ENCODE measurements at places on chromosomes 1 and 21.

- DNase-seq = no peak
Observed at GRCh38 chr1:198491028-198491427, 49.5 kb downstream of the ATP6V1G3 start.

- no peak for DNase-seq
Observed at GRCh38 chr1:201394591-201394990, 4.5 kb downstream of the LAD1 start.

DNA sequence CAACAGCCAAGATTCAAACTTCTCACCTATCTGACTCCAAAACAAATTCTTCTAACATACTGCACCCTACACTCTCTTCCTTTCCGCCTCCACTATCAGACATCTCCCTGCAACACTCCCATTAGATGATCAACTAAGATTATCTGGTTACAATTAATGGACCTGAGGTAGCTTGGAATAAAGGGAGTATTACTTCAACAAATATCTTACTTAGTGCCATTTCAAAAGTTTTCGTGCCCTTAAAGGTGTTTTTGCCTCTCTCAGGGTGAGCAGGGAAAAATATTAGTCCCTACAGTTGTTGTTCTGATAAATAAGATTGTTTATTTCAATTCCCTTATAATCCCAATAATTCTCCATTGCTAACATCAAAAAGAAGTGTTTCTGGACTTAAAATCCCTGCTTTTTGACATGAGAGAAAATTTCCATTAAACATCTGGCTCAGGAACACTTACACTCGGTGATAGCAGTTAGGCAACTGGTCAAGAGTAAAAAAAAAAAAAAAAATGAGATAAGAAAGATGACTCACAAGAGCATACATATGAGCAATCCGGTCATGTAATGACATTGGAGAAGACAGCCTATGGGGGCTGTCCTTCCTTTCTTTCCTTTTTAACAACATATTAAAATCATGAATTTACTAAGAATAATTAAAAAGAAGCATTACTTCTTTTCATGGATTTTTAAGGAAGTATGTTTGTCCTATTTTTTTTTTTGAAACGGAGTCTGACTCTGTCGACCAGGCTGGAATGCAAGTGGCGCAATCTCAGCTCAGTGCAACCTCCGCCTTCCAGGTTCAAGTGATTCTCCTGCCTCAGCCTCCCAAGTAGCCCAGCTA is 7.6 kb downstream of the RSBN1 start:
- no peak for DNase-seq

DNA sequence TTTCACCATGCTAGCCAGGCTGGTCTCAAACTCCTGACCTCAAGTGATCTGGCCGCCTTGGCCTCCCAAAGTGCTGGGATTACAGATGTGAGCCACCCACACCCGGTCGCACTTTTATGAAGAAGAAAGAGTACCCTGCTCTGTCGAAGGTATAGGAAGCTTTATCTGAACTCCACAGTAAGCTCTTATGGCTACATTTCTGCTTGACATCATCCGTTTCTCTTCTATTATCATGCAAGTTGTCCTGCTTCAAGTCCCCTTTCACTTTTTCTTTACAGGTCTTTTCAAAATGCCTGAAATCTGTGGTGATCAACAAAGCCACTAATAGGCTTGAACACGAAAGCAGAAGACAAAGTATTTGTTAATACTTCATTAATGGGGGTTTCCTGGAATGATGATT is 4.0 kb downstream of the RPE65 start:
- DNase-seq = no peak

- no peak for DNase-seq
Observed at GRCh38 chr1:10104834-10105233, 72.1 kb downstream of the UBE4B start.

DNA sequence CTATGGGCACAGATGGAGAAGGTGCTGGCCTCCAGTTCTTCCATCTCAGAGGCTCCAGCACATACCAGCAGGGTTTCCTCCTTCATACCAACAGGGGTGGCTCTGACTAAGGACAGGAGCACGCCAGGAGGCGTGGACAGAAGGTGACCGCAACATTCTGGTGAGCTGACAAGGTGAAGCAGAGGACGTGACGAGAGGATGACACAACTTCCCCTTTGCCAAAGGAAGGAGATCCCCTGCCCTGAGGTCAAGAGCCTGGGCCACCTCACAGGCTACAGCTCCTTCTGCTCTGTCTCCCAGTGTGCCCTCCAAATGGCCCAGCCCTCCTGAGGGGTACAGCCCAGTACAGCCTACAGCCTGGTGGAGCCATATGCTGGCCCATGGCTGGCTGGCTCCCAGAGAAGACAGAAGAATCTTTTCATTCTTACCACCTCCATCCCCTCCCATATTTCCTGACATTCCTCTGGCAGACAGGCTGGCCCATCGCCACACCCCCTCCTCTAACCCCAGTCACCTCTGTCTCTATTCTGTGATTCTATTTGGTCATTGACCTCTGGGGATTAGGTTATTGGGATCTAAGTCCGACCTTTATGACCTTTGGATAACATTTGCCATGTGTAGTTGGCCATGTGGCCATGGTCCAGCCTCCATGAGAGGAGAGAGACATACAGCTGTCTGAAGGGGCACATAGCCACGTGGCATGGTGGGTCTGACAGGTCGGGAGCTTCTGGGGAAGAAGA is 5.1 kb upstream of the LAMB3 start:
- DNase-seq = no peak

DNA sequence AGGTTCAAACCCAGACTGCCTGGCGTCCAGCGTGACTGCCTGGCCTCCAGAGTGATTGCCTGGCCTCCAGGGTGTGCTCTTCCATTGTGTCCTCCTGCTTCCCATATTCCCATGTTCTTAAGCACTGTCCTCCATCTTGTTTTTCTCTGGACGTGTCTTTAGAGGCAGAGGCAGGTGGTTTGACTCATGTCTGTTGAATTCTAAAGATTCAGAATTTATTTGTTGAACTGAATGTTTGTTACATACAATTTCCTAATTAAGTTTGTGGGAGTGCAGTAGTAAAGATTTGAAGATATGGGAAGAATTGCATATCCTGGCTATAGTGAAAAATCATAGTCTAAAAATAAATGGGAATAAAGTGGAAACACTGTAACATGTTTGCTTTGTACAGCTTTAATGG is 18.3 kb downstream of the ST6GALNAC3 start:
- DNase-seq = no peak

DNA sequence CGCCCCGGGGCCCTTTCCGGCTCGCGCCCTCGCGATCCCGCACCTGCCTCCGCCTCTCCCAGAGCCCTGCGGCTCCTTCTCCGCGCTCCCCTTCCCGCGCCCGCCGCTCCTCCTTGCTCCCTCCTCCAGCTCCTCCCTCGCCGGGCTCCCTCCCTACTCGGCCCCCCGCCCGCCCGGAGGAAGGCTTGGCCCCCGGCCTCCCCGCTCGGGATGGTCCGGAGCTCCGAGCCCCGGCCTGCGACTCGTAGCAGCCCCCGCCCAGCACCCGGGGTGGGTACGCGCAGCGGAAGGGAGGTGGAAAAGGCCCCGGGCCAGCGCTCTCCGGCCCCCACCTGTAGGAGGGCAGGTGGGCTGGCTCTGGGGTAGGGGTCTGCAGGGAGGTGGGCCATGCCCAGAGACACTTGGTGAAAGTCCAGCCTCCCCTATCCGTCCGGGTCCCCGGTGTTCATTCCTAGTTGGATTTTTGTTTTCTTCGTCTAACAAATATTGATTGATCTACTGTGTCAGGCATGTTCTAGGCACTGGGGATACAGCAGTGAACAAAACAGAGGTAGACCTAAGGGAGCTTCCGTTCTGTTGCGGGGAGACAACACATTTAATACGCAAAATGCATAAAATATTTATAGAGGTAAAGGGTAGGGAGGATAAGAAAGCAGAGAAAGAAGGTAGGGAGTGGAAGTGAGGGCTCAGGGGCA is at the start of gene HTR1D:
Gene HTR1D (minus strand): TSS at position 82 of the 695 bp plus-strand sequence. CDS start 23,283 bp downstream, outside the sequence.
- no peak for DNase-seq

DNA sequence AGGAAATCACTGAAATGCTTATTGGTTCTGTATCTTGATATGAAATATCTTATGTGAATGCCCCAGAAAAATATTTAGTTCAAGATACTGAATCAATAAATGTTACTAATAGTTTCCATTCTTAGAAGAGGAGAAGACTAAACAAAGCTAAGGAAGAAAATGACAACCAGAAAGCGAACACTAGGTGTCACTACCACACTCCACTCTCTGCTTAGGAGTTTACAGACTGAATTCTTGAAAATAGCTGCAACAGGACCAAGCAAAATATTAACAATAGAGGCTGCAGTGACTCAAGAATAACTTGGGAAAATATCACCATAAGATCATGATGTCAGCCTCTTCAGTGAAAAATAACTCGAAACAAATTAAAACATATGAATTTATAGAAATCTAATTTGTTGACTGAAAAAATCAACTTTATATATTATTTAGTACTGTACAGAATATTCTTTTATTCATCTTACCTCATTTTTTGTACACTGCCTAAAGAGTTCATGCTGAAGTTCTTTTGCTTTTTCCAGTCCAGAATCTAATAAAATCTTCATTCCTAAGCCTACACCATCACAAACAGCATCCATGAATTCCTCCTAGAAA is 61.6 kb downstream of the KIF14 start:
- no peak for DNase-seq

GRCh38 chr21:42120903-42121535 is 49.9 kb downstream of the UMODL1 start:
- no peak for DNase-seq

DNA sequence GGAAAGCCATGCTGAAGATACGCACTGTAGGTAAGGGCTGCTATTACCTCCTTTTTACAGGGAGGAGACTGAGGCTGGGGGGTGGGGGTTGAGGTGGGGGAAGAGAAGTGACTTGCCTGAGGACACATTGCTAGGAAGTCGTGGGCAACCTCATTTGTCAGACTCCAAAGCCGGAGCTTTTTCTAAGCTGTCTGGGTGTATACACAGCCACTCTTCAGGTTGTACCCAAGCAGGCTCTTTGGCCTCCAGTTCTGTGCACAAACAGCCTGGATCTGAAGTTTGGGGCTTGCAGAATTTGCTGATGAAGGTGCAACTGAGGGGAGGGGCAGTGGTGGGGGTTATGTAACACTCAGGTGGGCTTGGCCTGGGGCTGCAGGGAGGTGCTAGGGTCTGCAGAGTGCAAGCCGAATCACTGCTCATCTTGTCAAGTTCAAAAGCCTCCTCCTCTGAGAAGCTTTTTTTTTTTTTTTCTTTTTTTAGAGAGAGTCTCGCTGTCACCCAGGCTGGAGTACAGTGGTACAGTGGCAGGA is 16.9 kb downstream of the TINAGL1 start:
- DNase-seq = no peak

- no peak for DNase-seq
Observed at GRCh38 chr1:154360288-154360687, 35.0 kb downstream of the ATP8B2 start.

GRCh38 chr1:66552287-66552686 is 18.3 kb downstream of the SGIP1 start:
- DNase-seq = no peak

- no peak for DNase-seq
Observed at GRCh38 chr21:44535963-44536362, 4.0 kb downstream of the KRTAP10-1 start.

GRCh38 chr1:76237211-76237610 is 162.7 kb downstream of the ST6GALNAC3 start:
- no peak for DNase-seq

DNA sequence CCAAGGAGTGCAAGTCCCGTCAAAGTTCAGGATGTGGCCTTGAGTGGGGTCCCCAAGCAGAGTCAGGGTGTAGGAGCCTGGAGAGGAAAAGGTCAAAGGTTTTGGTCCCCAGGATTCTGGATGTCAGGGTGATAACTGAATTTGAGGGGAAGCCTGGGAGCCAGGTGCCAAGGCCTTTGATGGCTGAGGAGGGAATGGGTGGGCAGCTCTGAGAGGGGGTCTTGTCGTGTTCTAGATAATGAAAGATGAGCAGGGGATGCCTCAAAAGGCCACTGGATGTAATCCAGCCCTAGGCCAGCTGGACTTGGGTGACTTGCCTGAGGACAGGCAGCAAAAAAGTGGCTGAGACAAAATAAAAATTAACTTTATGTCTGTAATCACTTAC is 27.5 kb upstream of the KCNA2 start:
- no peak for DNase-seq

DNA sequence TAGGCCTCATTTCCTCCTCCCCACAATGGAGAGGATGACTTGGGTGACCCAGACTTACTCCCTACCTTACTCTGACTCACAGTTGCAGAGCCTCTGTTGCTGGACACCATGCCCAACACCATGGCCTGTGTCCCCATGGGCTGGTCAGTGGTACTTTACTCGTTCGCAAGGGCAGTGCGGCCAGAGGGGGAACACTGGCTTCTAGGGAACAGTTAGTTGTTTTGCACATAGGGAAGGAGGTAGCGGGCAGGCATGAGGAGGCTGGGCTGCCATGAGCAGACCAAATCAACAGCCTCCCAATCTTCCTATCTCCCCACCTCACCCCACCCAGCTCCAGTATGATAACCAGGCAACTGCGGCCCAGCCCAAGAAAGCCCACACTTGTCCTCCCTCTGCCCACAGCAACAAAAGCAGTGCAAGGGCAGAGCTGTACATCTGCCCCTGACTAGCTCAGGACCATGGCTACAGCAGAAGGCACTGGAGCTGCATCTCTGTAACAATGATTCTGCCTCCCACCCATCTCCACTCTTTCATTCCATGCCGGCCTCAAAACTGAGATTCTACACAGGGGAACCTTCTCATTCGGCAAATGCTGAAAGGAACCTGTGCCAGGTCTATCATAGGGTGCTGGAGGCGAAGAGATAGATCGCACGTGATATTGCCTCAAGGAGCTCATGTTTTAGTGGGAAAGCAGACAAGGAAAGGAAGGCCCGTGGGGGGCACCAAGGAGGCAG is 18.6 kb downstream of the TAL1 start:
- no peak for DNase-seq

DNA sequence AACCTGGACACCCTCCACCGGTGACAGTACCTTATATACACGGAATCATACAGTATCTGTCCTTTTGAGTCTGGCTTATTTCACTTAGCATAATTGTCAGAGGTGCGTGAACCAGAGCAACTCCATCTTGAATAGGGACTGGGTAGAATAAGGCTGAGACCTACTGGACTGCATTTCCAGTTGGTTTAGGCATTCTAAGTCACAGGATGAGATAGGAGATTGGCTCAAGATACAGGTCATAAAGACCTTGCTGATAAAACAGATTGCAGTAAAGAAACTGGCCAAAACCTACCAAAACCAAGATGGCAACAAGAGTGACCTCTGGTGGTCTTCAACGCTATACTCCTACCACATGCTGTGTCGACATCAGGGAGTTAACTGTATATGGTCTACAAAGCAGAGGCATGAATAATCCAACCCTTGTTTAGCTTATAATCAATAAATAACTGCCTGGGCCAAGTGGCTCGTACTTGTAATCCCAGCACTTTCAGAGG is 1.4 kb upstream of the FDPS start:
- no peak for DNase-seq

All from central memory CD4-positive, alpha-beta T cell (primary cell).